ENCODE measurements at places on chromosomes 13 and 19.

DNA sequence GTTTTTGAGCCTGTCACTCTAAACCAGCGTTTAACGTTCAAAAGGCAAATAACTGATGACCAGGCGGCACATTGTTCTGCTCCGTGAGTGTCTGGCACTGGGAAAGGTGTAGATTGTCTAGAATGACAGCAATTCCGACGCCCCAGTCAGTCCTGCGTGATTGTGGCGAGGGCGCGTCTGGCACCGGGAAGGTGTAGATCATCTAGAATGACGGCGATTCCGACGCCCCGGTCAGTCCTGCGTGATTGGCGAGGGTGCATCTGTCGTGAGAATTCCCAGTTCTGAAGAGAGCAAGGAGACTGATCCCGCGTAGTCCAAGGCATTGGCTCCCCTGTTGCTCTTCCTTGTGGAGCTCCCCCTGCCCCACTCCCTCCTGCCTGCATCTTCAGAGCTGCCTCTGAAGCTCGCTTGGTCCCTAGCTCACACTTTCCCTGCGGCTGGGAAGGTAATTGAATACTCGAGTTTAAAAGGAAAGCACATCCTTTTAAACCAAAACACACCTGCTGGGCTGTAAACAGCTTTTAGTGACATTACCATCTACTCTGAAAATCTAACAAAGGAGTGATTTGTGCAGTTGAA, 26.1 kb upstream of the NDUFS7 start:
- H3K27me3 ChIP-seq, result no peaks in the 10 kb centered on the region
- DNase-seq, result no peak
- no peak overlapping the region for H3K4me3 ChIP-seq

DNA sequence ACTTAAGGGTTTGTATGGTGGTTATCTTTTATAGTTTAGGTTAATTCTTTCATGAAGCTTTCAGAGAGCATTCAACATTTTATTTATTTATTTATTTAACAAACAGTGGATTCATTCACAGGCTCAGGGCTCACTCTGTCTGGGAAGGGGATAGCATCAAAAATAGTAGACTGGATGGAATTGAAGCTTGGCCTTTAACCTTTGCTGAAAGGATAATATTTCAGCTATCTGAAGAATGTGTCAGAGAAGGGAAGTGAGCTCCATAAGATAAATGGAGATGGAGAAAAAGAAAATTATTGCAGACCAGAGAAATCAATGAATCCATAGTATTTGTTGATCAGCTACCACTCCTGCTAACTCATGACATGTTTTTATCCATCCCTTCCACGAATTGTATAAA, 305.6 kb downstream of the COG6 start:
- no peaks in the 10 kb centered on the region for H3K36me3 ChIP-seq
- H3K4me1 ChIP-seq, result no peaks in the 10 kb centered on the region
- no peak overlapping the region for H3K4me3 ChIP-seq
- H3K27me3 ChIP-seq, result no peaks in the 10 kb centered on the region
- DNase-seq, result no peak

DNA sequence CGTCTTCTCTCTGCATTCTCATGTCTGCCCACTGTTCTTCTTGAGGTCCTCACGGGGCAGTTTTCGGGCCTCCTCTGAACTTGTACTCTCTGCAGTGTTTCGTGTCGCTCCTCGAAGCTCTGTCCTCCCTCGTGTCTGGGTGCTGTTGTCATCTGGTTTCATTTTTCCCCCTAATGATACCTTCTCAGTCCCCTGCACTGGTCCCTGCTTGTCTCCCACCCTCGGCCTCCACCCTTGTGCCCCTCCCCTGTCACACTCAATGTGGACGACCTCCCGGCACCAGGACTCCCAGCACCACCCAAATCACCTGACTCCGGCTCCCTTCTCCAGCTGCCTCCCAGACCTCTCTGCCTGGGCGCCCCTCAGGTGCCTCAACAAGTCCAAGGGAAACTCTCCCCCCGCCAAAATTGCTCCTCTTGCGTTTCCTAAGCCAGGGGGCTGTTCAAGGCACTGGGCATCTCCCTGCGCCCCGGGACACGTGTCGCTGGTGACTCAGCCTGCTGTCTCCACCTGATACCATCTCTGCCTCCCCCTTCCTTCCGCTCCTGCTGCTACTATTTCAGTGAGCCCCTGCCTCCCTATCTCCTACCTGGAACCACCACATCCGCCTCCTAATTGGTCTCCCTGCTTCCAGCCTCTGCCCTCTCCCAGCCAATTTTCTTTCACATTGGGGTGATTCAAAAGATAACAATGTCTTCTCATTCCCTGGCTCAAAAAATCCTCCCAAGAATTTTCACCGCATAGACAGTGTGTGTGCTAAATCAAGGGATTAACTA, 49.5 kb downstream of the RFX2 start:
- H3K4me1 ChIP-seq, result peaks cover 69% of the 10 kb centered on the region
- H3K36me3 ChIP-seq, result peaks cover 6% of the 10 kb centered on the region
- peak; percentile 91 for DNase-seq
- no peaks in the 10 kb centered on the region for H3K27me3 ChIP-seq

DNA sequence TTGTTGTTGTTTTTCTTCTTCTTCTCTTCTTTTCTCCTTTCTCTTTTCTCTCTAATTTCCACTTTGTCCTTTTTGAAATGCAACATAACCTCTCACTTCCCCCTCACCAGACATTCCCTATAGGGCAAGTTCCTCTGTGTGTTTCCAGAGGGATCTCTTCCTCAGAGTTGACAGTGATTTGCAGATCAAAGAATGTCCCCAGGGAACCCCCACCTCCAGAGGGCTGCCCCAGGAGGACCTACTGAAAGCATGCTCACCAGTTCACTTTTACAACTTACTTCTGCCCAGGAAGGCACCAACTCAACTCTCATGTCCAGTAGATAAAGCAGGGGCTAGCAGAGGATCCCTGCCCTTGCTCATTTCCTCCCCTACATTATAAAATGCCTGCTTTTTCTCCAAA, 1648.0 kb downstream of the PCDH9 start:
- DNase-seq, result no peak
- no peaks in the 10 kb centered on the region for H3K4me1 ChIP-seq
- H3K27ac ChIP-seq, result no peak overlapping the region
- no peak overlapping the region for H3K4me3 ChIP-seq
- H3K36me3 ChIP-seq, result no peaks in the 10 kb centered on the region
- H3K27me3 ChIP-seq, result no peaks in the 10 kb centered on the region

- no peak overlapping the region for H3K27ac ChIP-seq
- H3K4me1 ChIP-seq, result peaks cover 10% of the 10 kb centered on the region
- DNase-seq, result no peak
- H3K27me3 ChIP-seq, result no peaks in the 10 kb centered on the region
- H3K36me3 ChIP-seq, result no peaks in the 10 kb centered on the region
Measured at GRCh38 chr13:35769812-35770211, 293.3 kb upstream of the MAB21L1 start.

DNA sequence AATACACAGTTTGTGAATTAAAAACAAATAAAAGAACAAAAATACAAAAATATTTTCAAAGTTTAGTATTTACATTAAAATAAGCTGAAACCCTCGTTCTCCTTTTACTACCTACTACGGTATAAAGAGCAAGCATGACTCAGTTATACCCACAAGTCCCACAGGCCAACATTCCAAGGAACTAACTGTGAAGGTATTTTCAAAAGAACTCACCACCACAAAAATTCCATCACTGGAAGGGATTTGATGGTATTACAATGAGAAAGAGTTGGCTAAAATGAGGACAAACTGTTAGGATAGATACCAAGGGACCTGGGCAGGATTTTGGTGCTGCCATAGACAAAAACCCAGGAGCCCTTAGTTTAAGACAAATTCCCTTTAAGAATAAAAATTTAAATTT, 122.7 kb downstream of the TBC1D4 start:
- peaks cover 3% of the 10 kb centered on the region for H3K36me3 ChIP-seq
- H3K4me1 ChIP-seq, result peaks cover 14% of the 10 kb centered on the region
- no peak overlapping the region for H3K27ac ChIP-seq

GRCh38 chr19:43782689-43783231, 2.0 kb upstream of the KCNN4 start:
- H3K27me3 ChIP-seq, result no peaks in the 10 kb centered on the region
- peak overlapping the region; percentile 90 for H3K27ac ChIP-seq
- no peak for DNase-seq
- no peak overlapping the region for H3K4me3 ChIP-seq
- no peaks in the 10 kb centered on the region for H3K36me3 ChIP-seq
- peaks cover 43% of the 10 kb centered on the region for H3K4me1 ChIP-seq

- H3K27ac ChIP-seq, result no peak overlapping the region
- H3K4me3 ChIP-seq, result no peak overlapping the region
- peaks cover 3% of the 10 kb centered on the region for H3K27me3 ChIP-seq
Measured at GRCh38 chr19:54691582-54692297, 29.0 kb downstream of the LILRB4 start.

- H3K36me3 ChIP-seq, result peaks cover 6% of the 10 kb centered on the region
- peak; percentile 78 for DNase-seq
- H3K4me3 ChIP-seq, result no peak overlapping the region
- no peak overlapping the region for H3K27ac ChIP-seq
Measured at GRCh38 chr19:58581227-58582141, 8.3 kb upstream of the MZF1 start.

- H3K27me3 ChIP-seq, result no peaks in the 10 kb centered on the region
- no peaks in the 10 kb centered on the region for H3K36me3 ChIP-seq
- no peaks in the 10 kb centered on the region for H3K4me1 ChIP-seq
- no peak overlapping the region for H3K27ac ChIP-seq
- H3K4me3 ChIP-seq, result no peak overlapping the region
- no peak for DNase-seq
Measured at GRCh38 chr19:28898249-28898648, 314.7 kb downstream of the UQCRFS1 start.

- peak overlapping the region; percentile 47 for H3K4me3 ChIP-seq
- H3K27me3 ChIP-seq, result peaks cover 58% of the 10 kb centered on the region
- no peak for DNase-seq
- no peaks in the 10 kb centered on the region for H3K36me3 ChIP-seq
- H3K4me1 ChIP-seq, result peaks cover 10% of the 10 kb centered on the region
Measured at GRCh38 chr19:12833738-12834565, 427 bp downstream of the RTBDN start.

DNA sequence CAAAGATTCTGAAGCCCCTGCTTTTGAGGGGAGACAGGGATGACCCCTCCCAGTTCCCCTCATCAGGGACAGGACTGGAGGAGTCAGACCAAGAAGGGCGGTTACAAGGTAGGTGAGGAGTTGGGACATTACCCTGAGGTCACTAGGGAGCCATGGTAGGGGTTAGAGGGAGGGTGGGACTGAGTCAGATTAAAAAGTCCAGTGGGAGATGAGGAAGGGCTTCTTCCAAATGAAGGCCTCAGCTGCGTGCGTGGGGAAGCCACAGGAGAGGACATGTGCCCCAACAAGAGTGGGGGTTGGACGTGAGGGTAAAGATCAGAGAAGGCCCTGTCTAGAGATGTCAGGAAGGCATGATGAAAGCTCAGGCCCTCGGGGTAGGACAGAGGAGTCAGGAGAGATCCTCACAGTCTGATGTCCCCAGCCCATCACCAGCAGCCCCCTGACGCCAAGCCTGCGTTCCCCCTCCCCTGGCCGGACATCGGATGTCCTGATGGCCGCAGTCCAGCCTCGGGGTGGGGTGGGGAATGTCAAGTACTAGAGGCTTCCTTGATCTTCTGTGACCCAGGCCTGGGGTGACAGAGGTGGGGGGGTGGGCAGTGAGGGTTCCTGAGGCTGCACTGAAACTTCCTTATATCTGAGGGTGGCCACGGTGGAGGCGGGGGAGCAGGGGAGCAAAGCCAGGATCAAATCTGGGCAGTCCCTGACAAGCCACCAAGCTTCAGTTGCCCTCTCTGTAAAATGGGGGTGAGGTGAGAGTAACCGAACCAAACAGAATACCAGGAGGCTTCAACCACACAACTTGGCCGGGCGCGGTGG, 6.5 kb upstream of the MFSD12 start:
- no peak overlapping the region for H3K27ac ChIP-seq
- no peak overlapping the region for H3K4me3 ChIP-seq
- H3K27me3 ChIP-seq, result no peaks in the 10 kb centered on the region
- H3K4me1 ChIP-seq, result peaks cover 8% of the 10 kb centered on the region
- H3K36me3 ChIP-seq, result no peaks in the 10 kb centered on the region
- no peak for DNase-seq

DNA sequence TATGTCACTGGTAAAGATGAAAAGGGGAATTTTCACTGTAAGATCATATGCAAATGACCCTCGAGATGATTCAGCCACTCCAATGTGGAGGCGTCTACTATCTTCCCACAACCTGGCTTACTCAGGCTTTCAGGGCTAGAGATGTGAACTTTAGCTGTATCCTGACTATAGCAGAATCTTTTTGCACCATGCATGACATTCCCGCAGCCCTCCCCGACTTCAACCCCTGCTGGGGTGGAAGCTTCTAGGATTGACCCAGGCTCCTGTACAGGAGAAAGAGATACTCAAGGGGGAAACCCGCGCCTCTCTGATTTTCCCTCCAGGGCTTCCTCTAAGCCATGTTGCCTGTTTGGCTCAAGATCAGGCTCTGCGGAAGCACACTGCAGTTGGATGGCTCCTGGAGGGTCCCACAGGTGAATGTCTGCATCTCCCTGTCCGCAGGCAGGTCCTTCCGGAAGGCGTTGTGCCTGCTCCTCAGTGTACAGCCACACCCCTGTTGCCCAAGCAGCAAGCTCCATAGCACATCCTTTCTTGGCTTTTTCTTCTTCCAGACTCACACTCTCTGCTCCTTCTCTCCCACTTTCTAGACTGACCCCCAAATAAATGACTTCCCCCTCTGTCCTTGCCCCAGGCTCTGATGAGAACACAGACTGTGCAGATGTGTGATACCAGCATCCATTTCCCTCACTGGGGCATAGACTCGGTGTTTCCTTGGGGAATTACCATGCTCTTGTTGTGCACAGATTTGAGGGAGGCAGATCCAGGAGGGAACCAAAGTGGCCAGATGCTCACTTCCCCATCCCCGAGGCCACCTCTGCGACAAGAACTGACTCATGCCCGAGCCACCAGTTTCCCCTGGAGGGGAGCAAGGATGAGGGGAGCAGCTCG, 29.1 kb upstream of the POP4 start:
- no peaks in the 10 kb centered on the region for H3K36me3 ChIP-seq
- DNase-seq, result no peak
- peaks cover 13% of the 10 kb centered on the region for H3K27me3 ChIP-seq
- H3K27ac ChIP-seq, result no peak overlapping the region

- peaks cover 9% of the 10 kb centered on the region for H3K4me1 ChIP-seq
- peaks cover 24% of the 10 kb centered on the region for H3K36me3 ChIP-seq
- H3K27ac ChIP-seq, result peak overlapping the region; percentile 44
- no peak for DNase-seq
- H3K27me3 ChIP-seq, result no peaks in the 10 kb centered on the region
Measured at GRCh38 chr19:38733241-38733492, 11.1 kb downstream of the CAPN12 start.
